ENCODE measurements at places on chromosomes 6 and 20. TPM values are rescaled to one million over a fixed set of nuclear protein-coding genes. Genes with fewer than 3 reads are reported as not detected.

OR2H2 gene
- total RNA-seq, result not detected

GRCh38 chr20:34544109-34544796 is 14.3 kb upstream of the MAP1LC3A start:
- peaks cover 8% of the 10 kb centered on the region for H3K36me3 ChIP-seq
- peaks cover 6% of the 10 kb centered on the region for H3K27me3 ChIP-seq
- no peak for DNase-seq
- H3K27ac ChIP-seq, result no peak overlapping the region

DNA sequence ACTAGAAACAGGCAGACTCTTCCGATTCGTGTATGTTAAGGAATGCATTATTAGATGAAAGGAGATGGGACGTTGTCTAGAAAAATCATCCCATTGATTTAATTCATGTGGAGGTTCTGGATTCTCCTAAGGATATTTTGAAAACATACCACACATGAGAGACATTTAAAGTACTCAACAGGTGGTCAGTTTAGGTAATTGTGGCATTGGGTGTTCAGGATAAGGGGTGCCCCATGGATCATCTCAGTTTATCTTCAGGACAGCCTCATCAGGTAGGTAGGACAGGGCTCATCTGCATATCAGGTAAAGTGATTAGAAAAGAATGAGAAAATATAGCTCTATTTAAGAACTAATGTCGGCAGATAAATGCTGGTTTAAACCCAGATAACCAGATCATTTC is 15.9 kb upstream of the PDE10A start:
- peaks cover 6% of the 10 kb centered on the region for H3K27me3 ChIP-seq
- no peaks in the 10 kb centered on the region for H3K36me3 ChIP-seq
- no peak for DNase-seq
- H3K27ac ChIP-seq, result no peak overlapping the region

DNA sequence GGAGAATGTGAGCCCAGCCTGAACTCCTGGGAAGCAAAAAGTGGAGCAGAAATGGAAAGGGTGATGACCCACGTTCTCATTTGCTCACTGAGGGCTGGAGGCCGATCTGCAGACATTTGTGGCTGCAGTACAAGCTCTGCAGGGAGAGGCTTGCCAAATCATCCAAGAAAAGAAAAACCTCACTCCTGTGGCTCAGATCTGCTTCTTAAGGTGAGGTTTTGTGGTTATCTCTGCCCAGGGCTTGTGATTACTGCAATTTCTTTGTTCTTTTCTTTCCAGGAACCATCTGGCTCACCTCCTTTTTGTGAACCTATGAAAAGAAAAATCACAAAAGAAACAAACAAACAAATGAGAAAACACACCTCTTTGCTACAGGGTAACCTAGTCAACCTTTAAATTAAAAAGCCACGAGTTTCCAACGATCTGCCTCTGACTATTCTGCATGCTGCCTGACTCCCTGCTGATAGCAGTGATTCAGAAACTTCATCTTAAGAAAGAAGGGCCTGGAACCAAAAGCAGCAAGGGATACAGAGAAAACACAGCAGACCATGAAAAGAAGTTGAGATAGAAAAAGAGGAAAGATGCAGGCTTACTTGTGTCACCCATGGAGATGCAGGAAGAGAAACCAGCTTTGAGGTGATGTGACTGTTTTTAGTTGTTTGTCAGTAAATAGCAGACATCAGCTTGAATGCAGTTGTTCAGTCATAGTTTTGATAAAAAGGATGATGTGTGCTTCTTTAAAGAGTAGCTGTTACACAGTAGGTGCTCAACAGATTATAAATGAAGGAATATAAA is 165.1 kb downstream of the LMBRD1 start:
- no peaks in the 10 kb centered on the region for H3K36me3 ChIP-seq
- no peak for DNase-seq
- H3K4me1 ChIP-seq, result peaks cover 8% of the 10 kb centered on the region
- peak overlapping the region; percentile 21 for H3K27ac ChIP-seq
- no peaks in the 10 kb centered on the region for H3K27me3 ChIP-seq
- no peak overlapping the region for H3K4me3 ChIP-seq

GRCh38 chr20:59314997-59315396 is 14.6 kb downstream of the EDN3 start:
- H3K27me3 ChIP-seq, result no peaks in the 10 kb centered on the region
- H3K4me3 ChIP-seq, result no peak overlapping the region
- H3K36me3 ChIP-seq, result no peaks in the 10 kb centered on the region
- no peak overlapping the region for H3K27ac ChIP-seq

DNA sequence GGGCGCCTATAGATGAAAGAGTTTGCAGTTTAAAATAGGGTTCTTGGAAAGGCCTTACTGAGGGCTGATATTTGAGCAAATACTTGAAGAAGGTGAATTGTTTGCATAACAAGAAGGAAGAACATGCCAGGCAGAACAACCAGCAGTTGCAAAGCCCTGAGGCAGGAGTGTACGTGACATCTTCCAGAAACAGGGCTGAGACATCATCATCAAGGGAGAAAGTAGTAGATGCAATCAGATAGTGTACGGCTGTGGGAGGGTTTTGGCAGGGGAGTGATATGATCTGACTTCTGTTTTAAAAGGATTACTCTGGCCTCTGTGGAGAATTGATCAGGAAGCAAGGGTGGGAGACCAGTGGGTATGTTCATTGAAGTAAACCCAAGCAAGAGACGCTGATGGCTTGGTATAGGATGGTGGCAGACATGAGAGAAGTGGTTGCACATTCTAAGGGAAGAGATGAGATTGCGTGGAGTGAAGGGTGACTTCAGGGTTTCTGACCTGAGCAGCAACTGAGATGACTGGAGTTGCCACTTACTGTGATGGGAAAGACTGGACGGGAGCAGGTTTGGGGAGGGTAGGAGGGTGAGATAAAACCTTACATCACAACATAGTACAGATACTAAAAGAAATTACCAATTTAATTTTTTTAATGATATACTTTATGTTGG is 28.8 kb downstream of the RIOK1 start:
- H3K36me3 ChIP-seq, result peaks cover 7% of the 10 kb centered on the region
- no peak for DNase-seq
- no peaks in the 10 kb centered on the region for H3K4me1 ChIP-seq
- H3K27ac ChIP-seq, result no peak overlapping the region

SLC12A5 gene
- total RNA-seq, result 9.6 TPM

DNA sequence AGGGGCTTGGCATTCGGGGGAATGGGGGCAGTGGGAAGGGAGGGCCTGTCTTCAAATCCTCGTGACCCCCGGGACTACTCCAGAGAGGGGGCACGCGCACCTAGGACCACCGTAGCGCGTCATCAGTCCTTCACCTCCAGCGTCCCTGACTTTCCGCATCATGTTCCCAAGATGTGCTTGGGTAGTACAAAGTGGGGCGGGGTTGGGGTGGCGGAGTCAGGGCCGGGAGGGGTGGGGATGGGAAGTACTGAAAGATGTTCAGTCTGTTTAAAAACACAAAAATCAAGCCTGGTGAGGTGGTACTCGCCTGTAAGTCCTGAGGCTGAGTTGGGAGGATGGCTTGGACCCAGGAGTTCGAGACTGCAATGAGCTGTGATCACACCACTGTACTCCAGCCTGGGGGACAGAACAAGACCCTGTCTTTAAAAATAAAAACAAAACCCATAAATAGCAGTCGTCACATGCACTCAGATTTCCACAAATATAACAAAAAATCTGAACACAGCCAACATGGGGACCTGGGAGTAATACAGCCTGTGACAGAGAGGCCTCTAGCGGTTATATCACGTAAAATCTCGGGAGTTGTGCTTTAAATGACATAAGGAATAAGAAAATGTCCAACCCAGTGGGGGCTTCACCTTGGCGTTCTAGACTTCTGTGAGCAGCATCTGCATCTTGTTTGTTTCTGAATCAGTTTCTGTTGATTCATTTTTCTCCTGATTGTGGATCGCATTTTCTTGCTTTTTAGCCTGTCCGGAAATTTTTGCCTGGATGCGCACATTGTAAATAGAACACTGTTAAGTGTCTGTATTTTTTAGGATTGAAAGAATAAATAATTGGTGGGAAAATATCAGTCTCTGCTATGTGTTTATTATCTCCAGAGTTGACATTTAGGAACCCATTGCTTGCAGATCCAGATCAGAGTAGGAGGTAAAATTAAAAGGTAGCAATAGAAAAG is 698 bp upstream of the LRP11 start:
- H3K27me3 ChIP-seq, result peaks cover 6% of the 10 kb centered on the region
- peak overlapping the region; percentile 93 for H3K4me3 ChIP-seq
- peaks cover 46% of the 10 kb centered on the region for H3K4me1 ChIP-seq
- no peak overlapping the region for H3K27ac ChIP-seq
- peak; percentile 20 for DNase-seq

DNA sequence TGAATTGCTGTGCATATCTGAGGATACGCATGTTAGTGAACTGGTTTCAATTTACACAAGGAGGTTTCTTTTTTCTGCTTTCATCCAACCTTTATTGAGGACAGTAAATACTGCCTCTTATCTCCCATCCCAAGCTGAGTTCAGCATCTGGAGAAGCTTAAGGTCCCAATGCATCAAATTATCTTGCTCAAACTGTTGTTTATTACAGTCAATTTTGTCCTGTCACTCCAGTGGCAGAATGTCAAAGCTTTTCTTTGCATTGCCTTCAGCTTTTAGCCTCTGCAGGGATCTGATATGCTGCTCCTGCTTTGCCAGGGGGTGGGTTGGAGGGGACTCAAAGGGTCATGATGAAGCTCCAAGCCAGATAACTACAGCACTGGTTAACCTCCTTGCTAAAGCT is 435.4 kb upstream of the SOX4 start:
- H3K4me3 ChIP-seq, result no peak overlapping the region
- peak overlapping the region; percentile 46 for H3K27ac ChIP-seq
- no peaks in the 10 kb centered on the region for H3K27me3 ChIP-seq
- DNase-seq, result no peak

SPTLC3 gene
- total RNA-seq, result 0.09 TPM

DNA sequence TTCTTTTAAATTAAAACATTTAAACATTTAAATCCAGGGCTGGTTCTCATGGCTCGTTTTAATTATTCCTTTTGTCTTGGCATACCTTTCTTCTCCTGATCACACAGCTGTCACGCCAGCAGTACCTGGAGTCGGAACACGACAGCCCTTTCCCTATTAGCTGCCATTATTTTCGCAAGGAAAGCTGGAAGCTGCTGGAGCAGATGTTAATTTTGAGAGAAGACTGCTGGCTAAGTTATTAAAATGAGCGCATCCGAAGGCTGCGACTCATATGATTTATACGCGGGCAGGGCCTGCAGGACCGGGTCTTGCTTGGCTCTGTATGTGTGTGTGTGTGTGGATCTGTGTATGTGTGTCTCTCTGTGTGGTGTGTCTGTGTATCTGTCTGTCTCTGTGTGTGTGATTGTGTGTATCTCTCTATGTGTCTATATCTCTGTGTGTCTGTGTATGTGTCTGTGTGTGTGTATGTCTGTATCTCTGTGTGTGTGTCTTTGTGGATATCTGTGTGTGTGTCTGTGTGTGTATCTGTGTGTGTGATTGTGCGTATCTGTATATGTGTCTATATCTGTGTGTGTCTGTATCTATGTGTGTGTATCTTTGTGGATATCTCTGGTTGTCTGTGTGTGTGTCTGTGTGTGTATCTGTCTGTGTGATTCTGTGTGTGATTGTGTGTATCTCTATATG is 191.5 kb downstream of the CDH4 start:
- no peak overlapping the region for H3K4me3 ChIP-seq
- no peak for DNase-seq
- peaks cover 33% of the 10 kb centered on the region for H3K4me1 ChIP-seq
- H3K27me3 ChIP-seq, result no peaks in the 10 kb centered on the region
- no peak overlapping the region for H3K27ac ChIP-seq

HLA-F gene
- total RNA-seq, result 0.98 TPM

DNA sequence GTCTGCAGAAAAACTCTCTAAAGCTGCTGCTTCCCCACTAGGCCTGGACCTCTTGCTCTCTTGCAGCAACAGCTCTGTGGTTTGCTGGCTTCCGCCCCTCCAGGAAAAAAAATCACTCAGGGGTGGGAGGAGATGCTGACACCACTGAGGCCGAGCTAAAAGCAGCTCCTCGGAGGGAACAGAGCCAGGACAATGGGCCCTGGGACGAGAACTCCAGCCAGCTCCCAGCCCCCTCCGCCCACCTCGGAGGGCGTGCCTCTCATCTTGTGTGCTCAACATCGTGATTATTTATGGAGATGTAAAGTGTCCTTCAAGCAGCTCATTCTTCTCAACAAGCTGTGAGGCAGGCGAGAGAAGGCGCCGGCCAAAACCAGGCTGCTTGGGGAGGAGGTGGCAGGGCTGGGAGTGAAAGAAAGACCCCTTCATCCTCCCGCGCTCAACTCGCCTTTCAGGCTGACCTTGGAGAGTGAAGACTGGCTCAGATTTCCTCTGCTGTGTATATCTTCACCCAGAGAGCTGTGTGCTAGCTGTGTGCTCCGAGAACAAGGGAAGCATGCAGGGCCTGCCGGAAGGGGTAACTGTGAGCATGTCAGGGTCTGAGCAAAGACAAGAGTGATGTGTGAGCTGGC is 53.5 kb upstream of the LRFN2 start:
- no peaks in the 10 kb centered on the region for H3K27me3 ChIP-seq
- no peaks in the 10 kb centered on the region for H3K36me3 ChIP-seq
- no peak overlapping the region for H3K4me3 ChIP-seq

BACH2 gene
- total RNA-seq, result 13.1 TPM

- no peaks in the 10 kb centered on the region for H3K27me3 ChIP-seq
- H3K27ac ChIP-seq, result no peak overlapping the region
- H3K36me3 ChIP-seq, result no peaks in the 10 kb centered on the region
- no peak for DNase-seq
These were observed 324.7 kb upstream of the RUNX2 start for GRCh38 chr6:45003387-45003786.
